ENCODE measurements at places on chromosomes 4 and X. TPM values are rescaled to one million over a fixed set of nuclear protein-coding genes. Genes with fewer than 3 reads are reported as not detected.
A peak's percentile ranks its signal among the peaks of the same experiment; 100 is the strongest.

- no peak for DNase-seq
These were observed 150.1 kb downstream of the DIPK2B start for GRCh38 chrX:45050558-45050957.

DNA sequence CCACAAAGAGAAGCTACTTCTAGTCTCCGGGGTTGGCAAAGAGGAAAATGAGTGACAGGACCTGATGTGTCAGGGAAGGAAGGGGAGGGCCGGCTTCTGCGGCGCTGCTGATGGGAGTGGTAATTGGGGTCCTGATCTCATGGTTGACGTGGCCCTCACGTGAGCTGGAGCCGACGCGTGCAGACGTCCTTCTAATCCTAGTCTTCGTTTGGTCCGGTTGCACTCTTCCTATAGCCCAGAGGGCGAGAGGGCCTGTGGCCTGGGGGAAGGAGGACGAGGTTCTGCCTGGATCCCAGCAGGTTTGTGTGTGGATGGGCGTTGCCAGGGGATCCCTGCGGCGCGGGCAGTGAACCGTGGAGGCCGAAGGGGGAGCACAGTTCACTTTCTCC lies at the start of gene ARMCX1:
Gene ARMCX1, plus strand, starts transcription at position 186 of the 389 bp plus-strand sequence. CDS start 2,384 bp downstream, outside the sequence.
- DNase-seq, result peak; percentile 57

GRCh38 chr4:48669086-48669485 lies 111.0 kb downstream of the FRYL start:
- DNase-seq, result peak; percentile 47

DNA sequence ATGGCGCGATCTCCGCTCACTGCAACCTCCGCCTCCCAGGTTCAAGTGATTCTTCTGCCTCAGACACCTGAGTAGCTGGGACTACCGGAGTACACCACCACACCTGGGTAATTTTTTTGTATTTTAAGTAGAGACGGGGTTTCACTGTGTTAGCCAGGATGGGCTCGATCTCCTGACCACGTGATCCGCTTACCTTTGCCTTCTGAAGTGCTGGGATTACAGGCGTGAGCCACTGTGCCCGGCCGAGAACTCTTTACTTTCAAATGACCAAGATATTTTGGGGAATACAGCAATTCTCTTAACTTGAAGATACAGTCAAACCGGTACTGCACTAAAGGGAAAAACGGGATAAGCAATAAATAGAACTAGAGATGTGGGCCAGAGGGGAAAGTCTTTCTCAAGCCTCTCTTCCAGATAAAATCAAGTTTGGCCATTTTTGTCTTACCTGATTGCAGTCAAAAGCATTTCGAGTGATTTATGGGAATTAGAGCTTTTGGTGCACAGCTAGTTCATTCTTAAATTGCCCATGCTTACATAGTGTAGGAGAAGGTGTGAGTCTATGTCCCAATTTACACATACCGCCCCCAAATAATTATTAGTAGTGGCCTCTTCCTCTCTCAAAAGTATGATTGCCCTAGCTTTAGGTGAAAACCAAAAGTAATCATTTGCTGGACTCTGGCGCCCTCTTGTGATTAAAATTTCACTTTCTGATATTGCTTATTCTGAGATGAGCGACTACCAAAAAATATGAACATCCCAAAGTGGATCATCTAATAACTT lies 53.2 kb upstream of the ABCG2 start:
- DNase-seq, result peak; percentile 20

- DNase-seq, result no peak
These were observed 219.8 kb downstream of the ZNF674 start for GRCh38 chrX:46325312-46325877.

GRCh38 chrX:118345045-118345463 lies 852 bp upstream of the WDR44 start:
- DNase-seq, result no peak

GRCh38 chrX:27966955-27967354 lies 14.3 kb downstream of the DCAF8L1 start:
- peak; percentile 22 for DNase-seq

GRCh38 chr4:163344147-163345125 lies 744 bp downstream of the NPY5R start:
- no peak for DNase-seq

- no peak for DNase-seq
These were observed 29.7 kb downstream of the PDHA1 start for GRCh38 chrX:19373351-19373891.

- DNase-seq, result no peak
These were observed 4.8 kb downstream of the BTC start for GRCh38 chr4:74789518-74789917.

GRCh38 chr4:166067915-166068314 lies 194.9 kb downstream of the TLL1 start:
- no peak for DNase-seq

GRCh38 chr4:40586034-40586433 lies 43.6 kb downstream of the RBM47 start:
- DNase-seq, result no peak

- DNase-seq, result no peak
These were observed 199.9 kb downstream of the ENOX2 start for GRCh38 chrX:130702867-130703707.

GRCh38 chr4:182560358-182560757 lies 317.2 kb downstream of the TENM3 start:
- no peak for DNase-seq

GRCh38 chrX:101287402-101287801 lies 3.7 kb downstream of the TAF7L start:
- DNase-seq, result no peak

- DNase-seq, result no peak
These were observed 275.2 kb downstream of the SPRY1 start for GRCh38 chr4:123671636-123672404.

Gene GPC4
- total RNA-seq, result 14.6 TPM

Gene TLR10
- 4.6 TPM for total RNA-seq

Gene CCDC120
- 9.4 TPM for total RNA-seq

Gene FRMD7
- total RNA-seq, result not detected

Gene MTNR1A
- total RNA-seq, result 7.0 TPM
